GM03348 (cell line): ENCODE measurements at places on chromosomes 6 and 20.

- peak; percentile 74 for DNase-seq
Measured at GRCh38 chr6:42251911-42252637, 34.4 kb upstream of the MRPS10 start.

DNA sequence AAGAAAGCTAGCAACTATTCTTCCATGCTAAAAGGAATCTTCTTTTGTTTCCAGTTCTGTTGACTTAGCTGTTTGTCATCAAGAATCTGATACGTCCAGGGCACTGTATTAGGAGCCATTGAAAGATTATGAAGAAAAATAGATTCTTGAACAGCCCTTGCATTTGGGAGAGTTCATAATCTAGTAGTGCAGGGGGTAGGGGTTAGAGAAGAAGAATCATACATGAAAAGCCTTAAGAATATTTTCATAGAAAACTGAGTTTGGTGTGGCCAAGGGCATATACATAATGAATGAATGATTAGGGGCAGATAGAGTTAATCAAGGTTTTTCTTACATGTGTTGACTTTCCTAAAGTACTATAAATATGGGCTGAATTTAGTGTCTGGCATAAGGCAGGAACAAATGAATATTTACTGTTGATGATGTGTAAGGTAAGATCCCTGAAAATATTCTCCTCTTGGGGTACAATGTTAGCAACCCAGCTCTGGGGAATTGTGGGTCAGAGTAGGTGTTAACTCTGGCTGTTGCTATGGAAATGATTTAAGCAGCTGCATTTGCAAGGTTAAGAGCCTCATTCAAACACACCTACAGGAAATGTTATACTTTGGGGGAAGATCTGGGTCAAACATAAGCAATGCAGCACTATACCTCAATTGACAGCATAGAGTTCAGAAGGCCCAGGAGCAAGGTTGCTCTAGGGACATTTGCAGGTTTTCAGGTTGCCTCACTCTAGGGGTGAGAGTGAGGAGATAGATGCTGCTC is 667.3 kb upstream of the CITED2 start:
- no peak for DNase-seq

- DNase-seq: no peak
Measured at GRCh38 chr20:19099596-19100545, 112.6 kb upstream of the SLC24A3 start.

DNA sequence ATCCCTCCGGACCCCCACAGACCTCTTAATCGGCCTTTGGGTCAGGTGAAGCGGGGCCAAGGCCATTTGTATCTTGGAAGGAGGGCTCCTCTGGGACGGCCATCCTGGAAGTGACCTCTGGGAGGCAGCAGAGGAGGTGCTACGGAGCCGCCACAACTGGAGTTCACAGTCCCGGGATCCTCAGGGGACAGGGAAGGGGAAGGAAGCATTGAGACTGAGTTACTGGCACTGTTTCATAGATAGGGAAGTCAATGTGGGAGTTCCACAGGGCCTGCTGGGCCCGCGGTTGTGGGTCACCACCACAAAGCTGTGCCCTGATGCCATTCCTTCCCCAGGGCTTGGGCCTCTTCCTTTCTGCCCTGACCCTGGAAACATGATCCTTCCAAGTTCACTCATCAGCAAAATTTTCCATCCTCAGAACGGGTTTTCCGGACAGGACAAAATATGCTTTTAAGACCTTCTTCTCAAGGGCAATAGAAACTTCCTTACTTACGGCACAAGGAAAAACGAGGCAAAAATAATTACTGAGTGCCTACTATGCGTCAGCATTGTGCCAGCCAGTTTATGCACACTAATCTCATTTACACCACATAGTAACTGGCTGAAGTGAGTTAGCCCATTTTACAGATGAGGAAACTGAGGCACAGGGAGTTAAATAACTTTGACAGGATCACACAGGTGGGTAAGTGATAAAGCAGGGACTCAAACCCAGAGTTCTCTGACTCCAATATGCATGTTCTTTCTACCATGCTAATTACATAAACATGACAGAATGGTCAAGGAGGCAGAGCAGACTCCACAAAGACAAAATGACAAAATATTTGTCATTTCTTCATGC is 143.8 kb downstream of the UNC5CL start:
- peak; percentile 90 for DNase-seq

GRCh38 chr6:117477988-117478852 is 4.3 kb upstream of the DCBLD1 start:
- DNase-seq: no peak
